Stimulated activated CD4-positive, alpha-beta T cell treated with anti-CD3 and anti-CD28 coated beads, Interleukin-12 subunit alpha, Interleukin-12 subunit beta, amount 100 ng/mL, for 24 hours (primary cell): ENCODE measurements at places on chromosomes 5 and 9.

GRCh38 chr9:89604729-89605464 lies at the start of gene GADD45G:
Gene GADD45G (plus strand): TSS chr9:89605012. CDS start chr9:89605122, 110 bp downstream.
- DNase-seq, result peak; percentile 78

DNA sequence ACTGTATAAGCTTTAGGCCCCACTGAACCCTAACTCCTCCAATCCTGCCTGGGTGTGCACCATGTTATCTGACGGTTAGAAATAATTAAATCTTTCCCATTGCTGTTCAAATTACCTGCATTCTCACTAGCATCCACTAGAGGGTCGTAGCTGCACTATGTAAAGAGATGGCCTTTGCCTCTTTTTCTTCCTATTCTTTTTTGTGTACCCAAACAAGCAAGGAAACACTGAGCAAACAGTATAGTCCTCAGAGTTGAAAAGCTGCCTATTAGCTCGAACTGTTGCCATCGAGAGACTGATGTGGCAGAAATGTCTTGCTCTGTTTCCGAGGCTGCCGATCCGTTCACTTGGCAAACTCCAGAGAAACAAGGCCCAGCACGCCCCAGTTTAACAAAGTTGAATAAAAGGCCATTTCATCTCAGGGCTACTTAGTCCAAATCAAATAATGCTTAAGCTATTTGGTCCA lies 163.8 kb upstream of the TRPM3 start:
- DNase-seq, result peak; percentile 6

- DNase-seq, result no peak
These were observed 210.2 kb upstream of the ISL1 start for GRCh38 chr5:51172903-51173626.

DNA sequence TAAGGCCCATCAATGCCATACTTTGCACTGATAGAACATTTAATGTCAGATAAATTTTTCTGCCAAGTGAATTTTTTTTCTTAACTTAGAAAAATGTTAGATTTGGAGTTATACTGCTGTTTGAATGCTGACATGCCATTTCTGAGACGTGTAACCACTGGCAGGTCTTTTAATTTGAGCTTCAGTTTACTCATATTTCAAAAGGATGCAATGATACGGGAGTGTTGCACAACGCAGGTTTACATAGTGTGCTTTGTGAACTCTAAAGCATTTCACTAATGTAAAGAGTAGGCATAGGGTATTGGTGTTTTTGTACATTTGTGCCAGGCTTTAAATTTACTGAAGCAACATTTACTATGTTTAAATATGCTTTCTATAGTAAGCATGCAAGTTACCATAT lies 4.2 kb downstream of the ZBTB43 start:
- no peak for DNase-seq

DNA sequence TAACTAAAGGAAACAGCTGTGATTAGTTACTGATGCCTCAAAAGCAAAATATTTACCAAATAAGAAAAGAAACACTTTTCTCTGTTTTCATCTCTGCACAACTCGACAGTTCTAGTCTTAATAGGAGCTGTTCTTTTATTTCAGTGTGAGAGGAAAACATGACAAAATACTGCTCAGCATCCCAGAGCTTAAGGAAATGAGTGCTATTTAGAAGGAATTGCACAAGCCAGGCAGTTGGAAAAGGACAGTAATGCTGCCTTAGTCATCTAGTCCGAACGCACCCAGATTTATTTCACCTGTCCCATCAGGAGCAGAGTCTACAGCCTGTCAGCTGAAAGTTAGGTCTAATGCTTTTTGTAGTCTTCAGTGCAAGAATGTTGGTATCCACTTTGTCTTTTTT lies 12.3 kb downstream of the ZCCHC9 start:
- no peak for DNase-seq

- no peak for DNase-seq
These were observed 27.0 kb downstream of the CPLANE1 start for GRCh38 chr5:37222181-37222580.

GRCh38 chr5:68325065-68325580 lies 109.6 kb downstream of the PIK3R1 start:
- no peak for DNase-seq

- DNase-seq, result no peak
These were observed 34.5 kb upstream of the GLIS3 start for GRCh38 chr9:4334410-4334813.

GRCh38 chr5:137619191-137619870 lies 116.6 kb downstream of the KLHL3 start:
- DNase-seq, result no peak

GRCh38 chr9:71249729-71250317 lies 128.4 kb upstream of the TRPM3 start:
- no peak for DNase-seq

GRCh38 chr5:133869519-133870335 lies 98.7 kb downstream of the C5orf15 start:
- DNase-seq, result no peak

- DNase-seq, result no peak
These were observed 17.9 kb downstream of the SLCO4C1 start for GRCh38 chr5:102278231-102278630.

- no peak for DNase-seq
These were observed 127.7 kb downstream of the ZDHHC21 start for GRCh38 chr9:14565352-14566016.

DNA sequence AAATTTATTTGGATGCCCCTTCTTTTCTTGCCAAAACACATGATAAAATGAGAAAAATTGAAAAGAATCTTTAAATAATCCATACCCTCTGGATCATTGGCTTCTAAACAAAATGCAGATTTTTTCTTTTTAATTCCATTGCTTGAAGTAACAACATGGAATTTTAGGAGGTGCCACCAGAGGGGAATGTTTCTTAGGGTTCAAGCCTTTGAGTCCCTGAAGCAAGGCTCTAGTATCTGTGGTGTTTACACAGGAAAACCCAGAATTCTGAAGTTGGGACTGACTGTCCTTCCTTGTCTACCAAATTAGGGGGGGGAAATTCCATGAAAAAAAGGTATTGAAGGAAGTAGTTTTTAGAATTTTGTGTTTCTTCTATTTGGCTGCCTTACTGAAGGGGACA lies 69.4 kb downstream of the LMNB1 start:
- DNase-seq, result no peak

DNA sequence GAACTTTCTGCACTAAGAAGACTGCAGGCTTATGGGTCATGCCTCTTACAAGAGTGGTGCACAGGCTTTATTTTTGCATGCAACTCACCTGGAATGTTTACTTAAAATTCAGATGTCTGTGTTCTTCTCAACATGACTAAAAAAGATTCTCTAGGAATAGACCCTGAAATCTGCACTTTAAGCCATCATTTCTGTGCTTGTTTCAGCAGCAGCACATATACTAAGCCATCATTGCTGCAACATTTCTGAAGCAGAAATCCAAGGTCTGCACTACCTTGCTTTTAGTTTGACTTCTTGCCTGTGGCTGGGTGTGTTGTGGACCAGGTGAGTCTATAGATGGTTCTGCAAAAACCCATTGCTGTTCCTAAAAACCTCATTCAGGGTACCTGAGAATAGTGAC lies 156.8 kb downstream of the CEP120 start:
- DNase-seq, result no peak

DNA sequence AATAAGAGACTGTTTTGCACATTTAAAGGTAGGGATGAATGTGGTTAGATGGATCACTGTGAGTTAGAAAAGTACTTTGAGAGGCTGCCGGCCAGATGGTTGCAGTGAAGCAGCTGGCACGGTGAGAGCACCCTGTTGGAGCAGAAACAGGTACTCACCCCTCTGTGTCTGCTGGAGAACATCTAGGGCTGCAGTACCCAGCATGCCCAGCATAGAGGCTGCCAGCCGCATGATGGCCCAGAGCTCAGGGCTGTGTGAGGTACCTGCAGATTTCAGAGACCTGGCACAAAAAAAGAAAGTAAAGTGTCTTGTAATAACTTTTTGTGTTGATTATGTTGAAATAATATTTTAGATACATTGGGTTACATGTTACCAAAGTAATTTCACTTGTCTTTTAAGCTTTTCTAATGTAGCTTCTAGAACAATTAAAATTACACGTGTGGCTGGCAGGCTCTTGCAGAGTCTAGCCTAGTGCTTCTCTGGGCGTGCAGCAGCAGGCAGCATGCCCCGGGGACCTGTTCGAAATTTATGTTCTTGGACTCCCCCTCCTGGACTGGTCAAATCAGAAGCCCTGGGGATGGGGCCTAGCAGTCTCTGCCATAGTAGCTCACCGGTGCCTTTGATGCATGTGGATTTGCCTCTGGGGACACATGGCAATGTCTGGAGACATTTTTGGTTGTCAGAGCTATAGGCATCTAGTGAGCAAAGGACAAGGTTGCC lies 11.1 kb downstream of the WDR5 start:
- no peak for DNase-seq

GRCh38 chr9:132020272-132020671 lies 59.4 kb downstream of the MED27 start:
- DNase-seq, result no peak

GRCh38 chr9:33921967-33922895 lies 105.3 kb downstream of the UBE2R2 start:
- no peak for DNase-seq

DNA sequence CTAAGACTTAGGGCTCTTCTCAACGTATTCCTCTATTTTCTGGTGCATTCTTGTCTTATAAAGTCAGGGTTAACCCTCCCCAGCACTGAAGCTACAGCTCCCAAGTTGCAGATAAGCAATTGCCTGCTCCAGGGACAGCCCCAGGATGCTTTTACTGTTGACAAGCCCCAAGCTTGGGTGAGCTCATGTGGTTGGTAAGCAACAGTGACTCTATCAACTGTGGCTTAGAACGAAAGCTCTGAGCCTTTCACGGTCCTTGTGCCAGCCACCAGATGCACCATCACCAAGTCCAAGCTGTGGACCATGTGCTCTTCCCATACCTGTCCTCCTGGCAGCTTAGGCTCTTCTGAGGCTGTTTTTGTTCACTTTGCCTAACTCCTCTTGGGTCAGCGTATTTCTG lies 13.5 kb downstream of the ADRB2 start:
- no peak for DNase-seq
